ENCODE measurements at places on chromosomes 11 and 22. TPM values are rescaled to one million over a fixed set of nuclear protein-coding genes. Genes with fewer than 3 reads are reported as not detected.

- H3K27me3 ChIP-seq, result no peaks in the 10 kb centered on the region
- DNase-seq, result no peak
- H3K4me3 ChIP-seq, result no peak overlapping the region
- H3K4me1 ChIP-seq, result no peaks in the 10 kb centered on the region
- H3K27ac ChIP-seq, result no peak overlapping the region
- no peaks in the 10 kb centered on the region for H3K36me3 ChIP-seq
These were observed 411 bp upstream of the KIRREL3 start for GRCh38 chr11:127000981-127001380.

- H3K27ac ChIP-seq, result no peak overlapping the region
- H3K36me3 ChIP-seq, result peaks cover 5% of the 10 kb centered on the region
- no peaks in the 10 kb centered on the region for H3K27me3 ChIP-seq
- H3K4me1 ChIP-seq, result peaks cover 8% of the 10 kb centered on the region
These were observed 4.3 kb upstream of the RGL4 start for GRCh38 chr22:23686416-23687024.

- no peaks in the 10 kb centered on the region for H3K4me1 ChIP-seq
- DNase-seq, result no peak
- H3K27ac ChIP-seq, result no peak overlapping the region
- no peaks in the 10 kb centered on the region for H3K36me3 ChIP-seq
- H3K27me3 ChIP-seq, result no peaks in the 10 kb centered on the region
These were observed 61.6 kb downstream of the STK33 start for GRCh38 chr11:8532475-8532874.

DERL3 gene
- not detected for total RNA-seq
